ENCODE measurements at places on chromosomes 5 and 9.

DNA sequence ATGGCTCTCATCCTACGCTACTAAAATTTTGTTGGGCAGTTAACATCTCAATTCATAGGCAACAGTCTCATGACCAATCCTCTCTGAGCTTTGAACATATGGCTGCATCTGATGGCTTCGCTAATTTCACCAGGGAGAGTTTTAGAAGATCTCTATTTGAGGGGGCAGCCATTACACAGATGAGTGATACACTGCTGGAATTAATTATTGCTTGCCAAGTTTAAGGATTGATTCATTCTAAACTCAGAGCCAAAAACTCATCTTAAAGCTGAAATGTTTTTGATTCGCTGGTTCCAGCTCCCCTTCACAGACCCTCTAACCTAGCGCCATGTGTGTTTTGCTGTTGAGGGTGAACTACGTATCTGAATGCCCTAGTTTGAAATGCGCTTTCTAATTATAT, 519.9 kb upstream of the WWC1 start:
- no peak for DNase-seq

GRCh38 chr5:172453206-172453985, 929 bp downstream of the SH3PXD2B start:
- no peak for DNase-seq

- DNase-seq = no peak
These were observed 13.0 kb downstream of the DNAJC18 start for GRCh38 chr5:139426203-139426885.

GRCh38 chr9:6226696-6227095, 11.1 kb downstream of the IL33 start:
- no peak for DNase-seq

- no peak for DNase-seq
These were observed 9.6 kb downstream of the SHB start for GRCh38 chr9:38059233-38059936.

GRCh38 chr9:93436218-93436617, 15.3 kb upstream of the FAM120A start:
- DNase-seq = no peak

GRCh38 chr5:113214606-113215323, 220.0 kb downstream of the TSSK1B start:
- DNase-seq = no peak

GRCh38 chr5:98977723-98978122, 48.9 kb upstream of the CHD1 start:
- DNase-seq = no peak

GRCh38 chr5:59180515-59180914, 597.6 kb downstream of the RAB3C start:
- no peak for DNase-seq

GRCh38 chr5:106094839-106095238, 1575.9 kb downstream of the EFNA5 start:
- no peak for DNase-seq

DNA sequence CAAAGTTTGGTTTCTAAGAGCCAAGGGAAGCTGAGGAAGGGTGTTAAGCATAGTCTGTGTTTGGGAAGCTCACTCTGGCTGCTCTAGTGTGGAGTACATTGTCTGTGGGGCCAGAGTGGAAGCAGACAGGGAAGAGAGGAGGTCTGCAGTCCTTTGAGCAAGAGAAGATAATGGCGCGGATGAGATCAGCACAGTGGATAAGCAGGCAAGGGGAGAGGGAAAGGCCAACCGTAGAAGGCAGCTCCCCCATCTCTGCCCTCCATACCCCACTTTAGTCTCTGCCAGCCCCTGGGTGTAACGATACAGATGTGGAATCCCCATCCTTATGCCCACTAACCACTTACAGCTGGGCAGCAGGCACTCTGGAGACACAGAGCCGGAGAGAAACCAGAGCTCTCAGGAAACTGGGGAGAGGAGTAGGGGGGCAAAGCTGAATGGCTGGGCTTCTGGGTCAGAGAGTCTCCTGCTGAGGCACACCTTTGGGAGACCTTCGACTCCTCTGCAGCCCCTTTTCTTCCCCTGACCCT, 75.0 kb downstream of the SLIT3 start:
- DNase-seq = no peak

All from occipital lobe (tissue), 3 donors.